Activated CD4-positive, alpha-beta T cell treated with anti-CD3 and anti-CD28 coated beads for 4 hours (primary cell): ENCODE measurements at places on chromosomes 1 and 21.

DNA sequence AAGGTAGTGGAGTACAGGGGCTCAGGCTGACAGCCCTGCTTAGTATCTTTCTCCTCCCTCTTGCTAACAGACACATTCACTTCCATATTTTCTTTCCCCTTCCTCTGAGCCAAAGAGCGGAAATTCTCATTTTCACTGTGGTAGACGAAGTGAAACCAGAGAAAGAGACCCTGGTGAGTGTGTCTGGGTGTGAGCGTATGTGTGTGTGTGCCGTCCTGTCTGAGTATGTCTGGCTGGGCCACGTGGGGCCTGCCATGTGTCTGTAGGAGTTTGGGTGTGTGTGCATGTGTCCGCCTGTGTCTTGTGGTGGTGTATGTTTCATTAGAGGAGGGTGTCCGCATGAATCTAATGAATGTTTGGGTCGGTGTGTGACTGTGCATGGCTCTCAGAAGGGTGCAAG, 1.7 kb downstream of the COL8A2 start:
- no peak for DNase-seq

GRCh38 chr1:86508583-86508969, 38.3 kb upstream of the CLCA4 start:
- DNase-seq, result no peak

DNA sequence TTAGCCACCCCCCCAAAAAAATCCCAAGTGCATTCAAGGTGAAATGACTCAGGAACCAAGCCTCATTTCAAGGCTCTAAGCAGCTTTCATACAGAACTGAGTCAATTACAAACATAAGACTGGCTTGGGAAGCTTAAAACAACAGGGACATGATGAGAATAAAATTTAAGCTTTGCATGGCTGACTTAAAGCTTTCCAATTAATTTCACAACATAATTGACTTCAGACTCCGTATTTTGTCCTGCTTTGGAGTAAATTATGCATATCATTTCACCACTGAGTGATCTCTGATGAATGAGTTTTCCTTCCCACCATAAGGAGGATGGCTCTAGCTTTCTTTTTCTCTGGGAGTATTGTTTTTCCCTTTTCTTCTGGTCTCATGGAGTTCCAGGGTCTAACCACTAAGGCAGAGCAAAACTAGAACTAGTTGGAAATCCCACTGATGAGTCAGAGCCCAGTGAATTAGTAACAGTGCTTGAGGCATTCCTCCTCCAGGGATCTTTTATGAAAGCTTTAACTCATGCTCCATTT, 72.8 kb downstream of the XCL2 start:
- no peak for DNase-seq

DNA sequence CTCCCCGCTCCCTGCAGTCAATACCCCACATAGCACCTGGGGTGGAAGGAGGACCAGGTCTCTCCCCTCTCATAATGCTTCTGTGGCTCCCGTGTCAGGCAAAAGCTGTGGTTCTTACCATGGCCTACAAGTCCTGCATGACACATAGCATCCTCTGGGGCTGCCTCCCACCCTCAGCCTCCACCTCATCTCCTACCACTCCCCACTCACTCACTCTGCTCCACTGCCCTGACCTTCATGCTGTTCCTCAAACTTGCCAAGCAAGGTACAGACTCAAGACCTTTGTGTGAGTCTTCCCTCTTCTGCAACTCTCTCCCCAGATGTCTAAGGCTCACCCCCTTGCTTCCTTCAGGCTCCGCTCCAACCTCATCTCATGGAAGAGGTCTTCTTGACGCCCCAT, 28.0 kb upstream of the VANGL1 start:
- DNase-seq, result no peak

GRCh38 chr21:26653430-26653829, 80.3 kb upstream of the CYYR1 start:
- DNase-seq, result no peak

DNA sequence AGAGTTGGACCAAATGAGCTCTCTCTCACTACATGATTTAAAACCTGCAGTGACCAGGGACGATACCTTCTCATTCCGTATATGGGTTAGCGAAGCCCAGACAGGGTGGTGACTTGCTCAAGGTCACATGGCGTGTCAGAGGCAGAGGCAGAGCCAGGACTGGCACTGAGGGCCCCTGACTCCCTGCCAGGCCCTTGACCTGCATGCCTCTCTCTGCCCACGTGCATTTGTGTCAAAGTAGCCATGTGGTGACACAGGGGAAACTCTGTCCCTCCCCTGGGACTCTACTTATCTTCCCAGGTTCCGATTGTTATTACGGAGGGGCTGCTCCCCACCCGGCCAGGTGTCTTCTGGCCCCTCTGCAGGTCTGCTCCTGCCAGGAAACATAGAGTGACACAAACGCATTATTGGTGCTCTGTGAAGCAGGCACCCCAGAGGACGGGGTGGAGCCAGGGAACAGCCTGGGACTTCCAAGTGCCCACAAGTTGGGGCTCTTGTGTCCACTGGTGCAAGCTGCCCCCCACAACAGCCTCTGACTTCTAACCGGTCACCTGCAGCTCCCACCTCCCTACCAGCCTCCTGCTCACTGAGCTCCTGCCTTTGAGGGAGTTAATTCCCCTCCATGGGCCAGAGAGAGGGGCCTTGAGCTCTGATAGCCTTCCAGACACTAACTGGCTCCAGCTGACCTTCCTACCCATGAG, 7.3 kb upstream of the TINAGL1 start:
- no peak for DNase-seq

GRCh38 chr21:43850728-43851295, 14.2 kb upstream of the AGPAT3 start:
- no peak for DNase-seq

DNA sequence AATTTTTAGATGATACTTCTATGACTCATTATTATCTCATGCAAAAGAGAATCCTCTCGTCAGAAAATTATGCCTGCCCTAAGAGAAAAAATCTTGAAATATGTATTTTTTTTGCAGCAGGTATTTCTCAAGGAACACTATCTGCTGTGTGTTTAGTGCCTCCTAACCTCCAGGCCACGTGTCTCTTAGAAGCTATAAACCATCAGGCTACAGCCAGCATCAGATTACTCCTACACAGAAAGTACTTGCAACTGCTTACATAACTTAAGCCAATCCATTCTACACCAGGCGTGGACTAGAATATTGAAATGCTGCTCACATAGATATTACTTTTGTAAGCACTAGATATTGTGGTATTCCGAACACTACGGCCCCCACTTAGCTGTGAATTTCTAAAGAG, 933.4 kb downstream of the PLA2G4A start:
- DNase-seq, result no peak

DNA sequence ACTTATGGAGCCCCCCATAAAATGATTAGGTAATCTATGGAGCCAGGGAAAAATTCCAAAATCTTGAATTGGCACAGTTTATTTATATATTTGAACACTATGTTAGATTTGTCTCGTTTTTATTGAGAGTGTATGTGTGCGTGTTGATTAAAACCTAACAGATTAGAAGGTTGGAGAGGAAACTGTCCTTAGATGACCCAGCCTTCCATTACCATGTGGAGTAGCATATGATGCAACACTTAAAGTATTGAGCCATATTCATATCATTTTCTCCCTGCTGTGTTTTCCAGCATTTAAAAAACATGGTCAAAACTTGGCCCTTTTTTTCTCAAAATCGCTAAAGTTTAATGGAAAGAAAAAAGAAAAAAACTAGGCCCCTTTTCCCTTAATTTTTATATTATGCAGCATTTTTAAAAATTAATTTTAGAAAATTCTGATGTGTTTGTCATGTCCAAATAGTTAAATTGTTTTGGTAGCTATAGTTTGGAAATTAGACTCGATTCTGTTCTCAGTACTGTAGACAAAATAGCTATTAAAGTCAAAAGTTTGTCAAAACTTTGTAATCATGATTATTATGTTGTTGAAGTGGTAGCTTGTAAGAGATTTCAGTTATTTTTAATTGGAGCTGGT, 2.3 kb downstream of the LRRC8D start:
- DNase-seq, result no peak

DNA sequence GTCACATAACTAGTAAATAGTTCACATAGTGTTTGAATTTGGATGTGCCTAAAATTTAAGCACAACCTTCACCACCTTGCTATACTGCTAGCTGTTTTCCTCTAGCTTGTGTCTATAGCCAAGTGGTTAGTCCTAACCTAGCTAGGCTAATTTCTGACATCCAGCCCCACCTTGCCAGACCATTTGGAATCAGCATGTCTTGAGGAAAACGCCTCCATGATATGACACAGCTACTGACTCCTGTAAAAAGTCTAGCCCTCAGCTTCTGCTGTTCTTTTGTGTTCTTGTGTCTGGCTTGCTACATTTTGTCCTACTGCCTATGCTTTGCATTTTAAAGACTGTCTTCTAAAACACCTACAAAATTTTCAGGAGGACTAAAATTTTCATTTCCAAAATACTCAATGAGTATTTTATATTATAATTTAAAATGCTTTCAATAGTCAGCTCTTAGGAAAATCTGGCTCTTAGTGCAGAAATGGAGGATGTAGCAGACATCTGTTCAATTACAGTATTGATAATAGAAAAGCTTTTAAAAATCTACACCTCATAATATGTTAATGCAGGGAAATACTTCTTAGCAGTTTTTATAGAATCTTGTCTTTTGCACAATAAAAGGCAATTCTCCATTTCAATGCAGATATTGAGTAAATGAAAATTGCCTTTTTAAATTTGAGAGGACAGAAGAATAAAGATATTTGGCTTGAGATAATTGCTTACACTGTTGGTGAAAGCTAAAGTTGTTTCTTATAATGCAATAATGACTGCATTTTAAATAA, 160.8 kb upstream of the APP start:
- DNase-seq, result no peak

GRCh38 chr1:169722779-169723178, 11.1 kb downstream of the SELE start:
- DNase-seq, result no peak

- peak; percentile 5 for DNase-seq
Observed at GRCh38 chr1:157193702-157194391, 55.7 kb upstream of the ETV3 start.

GRCh38 chr1:200073286-200073637, 45.8 kb downstream of the NR5A2 start:
- DNase-seq, result no peak

DNA sequence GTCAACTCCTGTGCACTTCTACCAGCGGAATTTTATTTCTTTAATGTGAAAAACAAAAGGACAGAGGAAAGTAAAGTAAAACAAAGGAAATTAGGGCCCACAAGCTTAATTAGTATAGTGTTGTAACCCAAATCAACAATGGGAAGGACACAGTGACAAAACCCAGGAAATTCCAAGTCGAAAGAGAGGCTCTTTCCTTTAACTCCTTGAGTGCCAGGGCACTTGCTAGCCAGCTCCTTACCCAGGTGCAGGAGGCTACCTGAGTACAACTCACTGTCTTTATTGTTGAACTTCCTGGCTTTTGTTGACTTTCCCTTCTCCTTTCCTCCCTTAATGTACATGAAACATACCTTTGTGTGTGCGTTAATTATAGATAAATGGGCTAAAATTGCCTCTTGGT, 55.0 kb downstream of the PEX14 start:
- DNase-seq, result no peak

GRCh38 chr1:4549930-4550329, 104.5 kb upstream of the AJAP1 start:
- no peak for DNase-seq

DNA sequence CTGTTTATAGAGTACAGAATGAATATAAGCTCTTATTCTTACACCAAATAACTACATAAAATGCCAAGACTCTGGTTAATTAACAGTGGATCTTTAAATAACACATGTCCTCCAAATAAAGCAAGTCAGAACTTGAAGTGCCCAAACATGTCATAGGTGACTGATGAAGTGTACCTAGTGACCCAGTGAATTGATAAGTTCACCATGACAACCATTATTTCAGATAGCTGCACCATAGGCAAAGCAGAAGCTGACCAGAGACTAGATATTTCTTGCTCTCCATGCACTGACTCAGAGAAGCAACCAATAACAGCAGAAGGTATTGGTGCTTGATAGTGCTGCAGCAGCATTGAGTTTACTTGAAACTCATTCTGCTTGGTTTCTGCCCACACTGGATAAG, 192.1 kb downstream of the DUSP10 start:
- DNase-seq, result no peak

GRCh38 chr1:232462213-232462612, 167.7 kb downstream of the SIPA1L2 start:
- DNase-seq, result no peak

- DNase-seq, result no peak
Observed at GRCh38 chr21:33228455-33228854, 1.3 kb upstream of the IFNAR2 start.

DNA sequence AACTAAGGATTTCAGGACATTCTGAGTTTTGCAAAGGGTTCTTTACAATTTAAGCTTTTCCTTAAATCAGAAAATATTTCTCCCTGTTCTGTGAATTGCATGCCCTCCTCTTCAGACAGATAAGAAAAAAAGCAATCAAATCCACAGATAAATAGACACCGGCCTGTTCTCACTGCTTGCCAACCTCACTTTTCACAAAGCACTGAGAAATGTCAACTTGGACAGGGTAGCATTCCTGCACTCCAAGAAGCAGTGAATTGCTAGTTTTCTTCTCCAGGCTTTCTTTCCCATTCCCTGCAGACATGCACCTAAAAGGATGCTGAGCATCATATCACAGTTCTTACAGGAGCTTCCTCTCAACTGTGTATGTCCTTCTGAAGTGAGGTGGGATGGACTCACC, 226.0 kb downstream of the CHRM3 start:
- DNase-seq, result no peak

DNA sequence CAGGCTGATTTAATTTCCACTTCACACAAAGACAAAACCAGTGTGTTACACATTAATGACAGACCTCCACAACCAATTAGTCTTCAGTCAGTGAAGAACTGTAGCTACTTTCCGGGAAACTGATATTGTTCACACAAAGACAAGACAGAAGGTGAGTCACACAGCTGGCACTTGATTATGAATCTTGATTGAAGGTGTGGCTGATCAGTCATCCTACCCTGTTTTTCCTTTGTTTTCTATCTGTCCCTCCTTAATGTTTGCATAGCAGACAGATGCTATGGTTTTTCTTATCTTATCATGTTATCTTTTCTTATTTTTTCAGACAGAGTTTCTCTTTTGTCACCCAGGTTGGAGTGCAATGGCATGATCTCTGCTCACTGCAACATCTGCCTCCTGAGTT, 185.1 kb upstream of the GREM2 start:
- DNase-seq, result no peak

GRCh38 chr1:182170891-182171461, 109.5 kb upstream of the ZNF648 start:
- no peak for DNase-seq

DNA sequence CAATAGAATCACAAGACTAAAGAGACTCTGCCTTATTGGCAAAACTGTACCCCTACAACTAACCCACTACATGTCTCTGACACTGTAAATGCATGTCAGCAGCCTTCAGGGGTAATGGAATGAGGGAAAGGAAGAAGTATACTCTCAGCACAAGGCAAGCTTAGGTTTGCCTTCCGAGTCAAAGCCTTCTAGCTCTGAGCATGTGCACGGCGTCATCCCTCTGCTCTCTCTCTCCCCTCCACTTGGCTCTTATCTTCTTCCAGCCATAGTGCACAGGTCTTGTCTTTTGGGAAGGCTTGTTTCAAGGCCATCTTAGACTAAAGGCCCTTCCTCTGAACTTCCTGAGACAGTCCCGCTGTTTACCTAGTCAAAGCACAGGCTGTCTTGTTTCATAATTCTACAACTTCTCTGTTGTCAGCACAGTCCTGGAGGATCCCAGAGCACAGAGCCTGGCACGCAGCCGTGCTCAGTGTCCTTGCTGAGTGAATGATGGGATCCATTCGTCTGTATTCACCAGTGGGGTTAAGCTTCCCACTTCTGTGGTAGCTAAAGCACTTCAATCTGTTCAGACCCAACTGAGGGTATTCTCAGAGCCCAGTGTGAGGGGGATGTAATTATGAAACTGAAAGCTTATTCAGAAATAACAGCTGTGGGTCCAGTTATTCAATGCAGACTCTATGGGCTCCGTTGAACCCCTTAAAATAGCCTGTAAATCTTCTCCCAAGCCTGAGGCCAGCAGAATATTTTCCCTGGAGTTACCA, 166.5 kb upstream of the PLD5 start:
- DNase-seq, result no peak
